ENCODE measurements at places on chromosomes 16 and 17. TPM values are rescaled to one million over a fixed set of nuclear protein-coding genes. Genes with fewer than 3 reads are reported as not detected.

Gene GPRC5C
- total RNA-seq = 81.9 TPM

Gene WDR59
- 29.8 TPM for total RNA-seq

Gene ARL6IP1
- total RNA-seq = 443 TPM

Gene ATP2A1
- 2.6 TPM for total RNA-seq

Gene DYNLL2
- 24.3 TPM for total RNA-seq

Gene TEDC2
- total RNA-seq = 22.3 TPM

Gene VPS35
- total RNA-seq = 87.0 TPM

Gene MILR1
- 1.9 TPM for total RNA-seq
